ENCODE measurements at places on chromosomes 2 and 18.
A peak's percentile ranks its signal among the peaks of the same experiment; 100 is the strongest.

- no peak for DNase-seq
These were observed 515 bp upstream of the PLEKHB2 start for GRCh38 chr2:131104487-131105155.

DNA sequence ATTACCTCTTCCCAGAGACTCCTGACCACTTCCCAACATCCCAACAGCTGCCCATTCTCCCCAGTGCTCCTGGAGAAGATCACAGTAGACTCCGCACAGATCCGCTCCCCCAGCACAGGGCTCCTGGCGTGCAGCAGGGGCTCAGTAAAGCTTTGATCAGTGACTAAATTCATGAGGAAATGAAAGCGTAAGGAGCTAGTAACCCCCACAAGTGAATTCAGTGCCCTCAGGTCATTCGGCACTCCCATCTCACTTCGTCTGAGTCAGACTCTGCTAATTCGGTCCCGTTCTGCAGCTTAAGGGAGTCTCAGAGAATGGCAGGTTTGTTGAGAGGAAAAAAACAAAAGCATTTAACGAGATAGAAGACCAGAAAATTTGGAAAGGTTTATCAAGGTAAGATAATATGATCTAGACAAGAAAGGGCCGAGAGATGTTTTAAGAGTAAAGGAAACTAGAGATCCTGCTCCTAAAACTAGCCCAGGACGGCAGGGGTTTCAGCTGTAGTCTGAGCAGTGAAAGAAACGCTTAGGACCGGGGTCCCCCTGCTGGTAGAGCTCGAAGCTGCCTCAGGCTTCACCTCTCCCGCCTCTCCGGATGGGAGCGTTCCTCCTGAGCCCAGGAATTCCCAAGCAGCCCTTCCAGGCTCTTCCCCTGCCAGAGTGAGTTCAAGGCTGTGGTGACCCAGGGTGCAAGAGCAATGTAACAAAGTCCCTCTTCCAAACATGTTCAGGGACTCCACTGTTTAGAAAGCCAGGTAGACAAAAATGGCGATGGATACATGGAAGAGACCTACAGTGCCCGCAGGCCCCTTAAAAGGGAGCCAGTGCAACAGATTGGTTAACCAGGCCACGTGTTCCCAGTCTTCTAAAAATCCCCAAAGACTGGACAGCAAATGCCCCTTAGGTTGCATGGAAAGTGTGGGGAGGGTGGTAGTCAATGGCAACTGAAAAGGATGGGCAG is 127.3 kb downstream of the DNER start:
- peak; percentile 23 for DNase-seq

DNA sequence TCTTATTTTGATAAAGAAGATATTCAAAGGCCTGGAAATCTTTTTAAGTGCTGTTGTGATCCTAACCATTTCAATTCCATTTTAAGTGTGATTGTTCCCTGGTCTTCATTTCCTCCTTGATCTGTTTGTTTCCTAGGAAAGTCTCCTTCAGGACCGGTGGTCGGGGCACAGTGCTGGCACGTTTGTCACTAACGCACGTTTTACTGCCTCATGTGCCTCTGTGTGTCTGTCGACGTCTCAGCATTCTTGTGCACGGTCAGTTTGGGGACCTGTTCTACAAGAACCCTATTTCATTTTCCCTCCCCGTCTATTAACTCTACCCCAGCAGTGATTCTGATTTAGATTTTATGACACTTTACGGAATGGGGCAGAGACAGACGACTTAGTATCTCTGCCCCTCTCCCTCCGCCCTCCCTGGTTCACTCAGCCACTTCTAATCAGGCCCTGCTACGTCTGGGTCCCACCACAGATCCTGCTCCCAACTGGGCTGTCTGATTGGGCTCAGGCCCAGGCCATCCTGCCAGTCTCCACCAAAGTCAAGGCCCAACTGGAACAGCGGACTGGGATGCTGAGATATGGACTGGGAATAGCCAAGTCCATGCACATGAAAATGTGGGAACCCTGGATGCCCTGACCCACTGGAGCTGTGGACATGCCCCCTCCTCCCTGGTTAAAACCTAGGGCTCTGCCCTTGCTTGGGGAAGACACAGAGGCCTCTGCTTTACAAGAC is 95.6 kb downstream of the TWIST2 start:
- DNase-seq: no peak

DNA sequence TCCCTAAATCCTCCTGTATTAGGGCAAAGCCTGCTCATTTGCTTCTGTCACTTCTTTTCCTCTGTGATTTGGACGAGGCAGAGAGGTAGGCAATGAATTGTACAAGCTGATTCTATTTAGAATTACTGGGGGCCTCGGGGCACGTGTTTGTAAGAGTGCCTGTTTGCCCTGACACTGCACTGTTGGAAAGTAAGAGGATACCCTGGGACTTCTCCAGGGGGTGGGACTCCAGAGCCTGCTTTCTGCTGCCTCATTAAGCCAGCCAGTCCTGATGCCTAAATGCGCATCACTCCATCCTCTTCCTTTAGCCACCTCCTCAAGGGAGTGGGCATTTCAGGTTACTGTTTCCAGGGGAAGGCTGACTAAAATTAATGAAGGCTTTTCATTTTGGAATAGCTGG is 134.3 kb downstream of the TDRD15 start:
- DNase-seq: no peak

GRCh38 chr2:9538000-9538507 is 17.6 kb downstream of the ADAM17 start:
- DNase-seq: peak; percentile 38

- peak; percentile 13 for DNase-seq
These were observed 1.2 kb upstream of the ZCCHC2 start for GRCh38 chr18:62521593-62521992.

DNA sequence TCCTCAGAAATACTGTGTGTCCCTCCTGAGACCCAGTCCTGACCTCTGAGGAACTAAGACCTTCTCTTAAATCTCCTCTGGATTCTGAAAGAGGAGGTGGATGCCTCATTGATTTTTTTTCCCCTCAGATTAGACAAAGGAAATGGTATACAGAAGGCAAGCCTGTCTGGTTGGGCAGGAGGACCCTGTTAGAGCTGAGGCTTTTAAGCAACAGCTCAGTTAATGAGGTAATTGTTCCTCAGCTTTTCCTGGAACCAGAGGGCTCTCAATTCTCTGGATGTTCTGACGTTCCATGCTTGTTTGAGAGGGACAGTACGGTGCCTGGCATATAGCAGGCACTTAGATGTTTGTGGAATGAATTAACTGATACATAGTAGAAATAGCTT is 61.7 kb upstream of the MCFD2 start:
- DNase-seq: no peak

- no peak for DNase-seq
These were observed 1.0 kb downstream of the ACVR1 start for GRCh38 chr2:157874997-157875640.

- DNase-seq: no peak
These were observed 229.0 kb downstream of the MREG start for GRCh38 chr2:215784371-215784783.

GRCh38 chr2:158760887-158761286 is 34.2 kb upstream of the DAPL1 start:
- DNase-seq: no peak

DNA sequence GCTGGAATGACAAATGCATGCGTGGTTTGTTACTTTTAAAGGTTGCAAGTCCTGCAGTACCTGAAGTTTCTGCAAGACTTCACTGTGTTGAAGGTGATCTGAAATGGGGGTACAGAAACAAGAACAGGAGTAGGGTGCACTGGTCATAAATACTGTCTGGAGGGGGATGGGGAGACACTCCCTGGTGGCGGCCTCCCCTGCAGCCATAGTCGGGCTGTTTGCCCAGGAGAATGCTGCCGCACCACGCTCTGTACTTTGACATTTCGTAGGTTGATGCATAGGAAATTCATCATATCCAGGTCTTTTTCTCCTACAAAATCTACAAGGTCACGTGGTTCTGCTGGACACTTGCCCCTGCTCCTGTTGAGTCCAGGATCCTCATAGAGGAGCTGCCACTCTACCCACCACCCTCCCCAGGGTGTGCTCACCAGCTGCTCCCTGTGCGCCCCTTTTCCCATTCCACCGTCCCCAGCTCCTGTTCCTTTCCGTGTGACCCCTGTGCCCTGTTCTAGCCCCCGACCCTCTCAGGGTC is 103.8 kb downstream of the RNF144A start:
- DNase-seq: no peak

DNA sequence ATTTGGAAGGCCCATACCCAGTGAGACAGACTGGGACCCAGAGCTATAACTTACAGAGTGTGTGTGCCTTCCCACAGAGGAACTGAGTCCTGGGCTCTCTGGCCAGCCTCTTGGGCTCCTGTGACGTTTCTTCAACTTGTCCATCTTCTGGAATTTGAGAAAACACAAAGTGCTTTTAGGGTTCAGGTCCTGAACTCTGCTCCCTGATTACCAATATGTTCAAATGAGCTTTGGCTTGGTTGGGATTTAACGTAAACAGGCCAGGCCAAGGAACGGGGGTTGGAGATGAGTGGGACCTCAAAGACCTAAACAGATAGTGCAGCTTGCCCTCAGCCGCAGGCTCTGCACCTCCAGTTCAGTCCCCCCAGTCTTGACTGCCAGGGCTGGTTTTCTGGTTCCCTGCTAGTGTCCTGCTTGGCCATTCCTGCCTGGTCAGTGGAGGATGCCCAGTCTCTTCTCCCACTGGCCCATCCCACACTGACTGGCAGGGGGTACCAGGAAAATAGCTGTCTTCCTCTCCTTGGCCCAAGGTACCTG is 44.9 kb downstream of the TMEM17 start:
- DNase-seq: no peak

- DNase-seq: no peak
These were observed 18.0 kb upstream of the AP1S3 start for GRCh38 chr2:223855426-223855825.

- DNase-seq: no peak
These were observed 84.1 kb upstream of the GULP1 start for GRCh38 chr2:188207554-188207953.

GRCh38 chr2:241659150-241659739 is 21.8 kb downstream of the ATG4B start:
- DNase-seq: peak; percentile 52

- peak; percentile 14 for DNase-seq
These were observed 558 bp downstream of the MRPS5 start for GRCh38 chr2:95121093-95121406.

GRCh38 chr2:189580241-189580651 is 340 bp downstream of the SLC40A1 start:
- DNase-seq: peak; percentile 15

DNA sequence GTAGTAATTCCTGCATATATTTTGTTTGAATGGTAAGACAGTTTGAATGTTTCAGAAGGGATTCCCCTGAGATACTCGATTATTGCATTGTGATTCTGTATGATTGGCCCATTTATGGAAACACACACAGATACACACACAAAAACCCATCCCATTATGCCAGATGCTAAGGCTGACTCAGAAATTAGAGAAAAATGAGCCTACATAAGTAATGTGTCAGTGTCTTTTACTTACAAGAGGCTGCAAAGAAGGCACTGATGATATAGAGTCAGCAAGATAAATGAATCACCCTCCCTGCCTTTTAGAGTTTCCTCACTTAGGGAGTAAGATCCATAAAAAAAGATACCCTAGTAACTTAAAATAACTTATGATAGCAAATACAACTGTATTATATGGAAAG is 1481.1 kb upstream of the ACVR2A start:
- DNase-seq: no peak

DNA sequence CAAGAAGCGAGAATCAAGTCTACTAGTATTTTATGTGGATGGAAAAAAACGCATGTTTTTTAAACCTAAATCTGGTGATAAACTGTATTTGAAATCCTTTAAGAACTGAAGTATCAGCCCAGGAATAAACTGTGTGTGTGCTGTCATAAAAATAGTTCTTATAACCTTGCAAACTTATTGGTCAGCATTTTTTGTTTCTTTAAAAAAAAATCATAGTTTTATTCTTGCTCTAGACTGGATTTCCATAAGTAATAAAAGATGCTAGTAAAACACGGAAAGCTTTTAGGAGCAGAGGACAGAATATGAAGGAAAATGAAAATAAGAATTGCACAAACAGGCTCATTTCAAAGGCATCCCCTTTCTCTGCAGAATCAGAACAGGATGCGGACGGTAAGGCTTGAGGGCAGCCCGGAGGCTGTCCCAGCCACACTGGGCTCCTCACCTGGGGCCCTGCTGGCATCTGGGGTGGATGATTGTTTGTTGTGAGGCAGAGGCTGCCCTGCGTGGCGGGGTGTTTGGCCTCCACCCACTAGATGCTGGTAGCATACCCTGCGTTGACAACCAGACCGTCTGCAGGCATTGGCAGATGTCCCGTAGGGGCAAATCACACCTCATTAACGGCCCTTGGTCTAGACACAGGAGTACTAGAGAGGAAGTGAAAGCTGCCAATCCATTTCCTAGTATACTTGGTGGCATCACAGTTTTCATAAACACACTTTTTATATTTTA is 52.5 kb downstream of the MBP start:
- DNase-seq: peak; percentile 91

DNA sequence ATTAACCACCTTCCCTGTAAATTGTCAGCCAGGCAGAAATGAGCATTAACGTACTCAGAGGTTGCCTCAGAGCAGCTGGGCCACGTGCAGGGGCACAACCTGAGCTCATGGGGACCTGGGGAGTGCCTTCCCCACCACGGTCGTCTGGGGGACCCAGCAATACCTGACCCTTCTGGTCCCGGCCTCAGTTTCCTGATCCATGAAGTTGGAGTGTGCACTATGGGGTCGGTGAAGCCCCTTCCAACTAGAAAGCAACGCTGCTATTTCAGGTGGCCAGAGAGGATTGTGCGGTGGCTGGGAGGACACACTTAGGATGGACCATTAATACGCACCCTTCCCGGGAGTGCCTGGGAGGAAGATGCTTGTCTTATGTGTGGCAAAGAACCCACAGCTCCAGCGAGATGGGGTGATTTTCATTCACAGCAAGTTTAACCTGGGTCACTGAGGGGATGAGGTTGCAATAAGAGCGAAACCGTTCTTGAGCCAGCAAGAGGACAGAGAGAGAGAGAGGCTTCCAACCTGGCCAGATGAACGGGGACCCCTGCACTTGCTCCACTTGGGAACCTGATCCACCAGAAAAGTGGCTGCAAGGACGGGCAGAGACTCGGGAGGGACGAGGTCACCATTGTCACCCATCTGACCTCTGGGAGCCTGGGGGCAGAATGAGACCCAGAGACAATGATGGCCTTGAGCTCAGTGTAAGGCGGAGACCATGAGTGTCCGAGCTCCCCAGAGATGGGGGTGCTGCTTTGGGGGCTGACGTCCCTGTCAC is 36.2 kb downstream of the NGEF start:
- no peak for DNase-seq

GRCh38 chr2:74474899-74475298 is 2.4 kb upstream of the MRPL53 start:
- no peak for DNase-seq

- no peak for DNase-seq
These were observed 497.4 kb upstream of the CRIM1 start for GRCh38 chr2:35858216-35858615.

DNA sequence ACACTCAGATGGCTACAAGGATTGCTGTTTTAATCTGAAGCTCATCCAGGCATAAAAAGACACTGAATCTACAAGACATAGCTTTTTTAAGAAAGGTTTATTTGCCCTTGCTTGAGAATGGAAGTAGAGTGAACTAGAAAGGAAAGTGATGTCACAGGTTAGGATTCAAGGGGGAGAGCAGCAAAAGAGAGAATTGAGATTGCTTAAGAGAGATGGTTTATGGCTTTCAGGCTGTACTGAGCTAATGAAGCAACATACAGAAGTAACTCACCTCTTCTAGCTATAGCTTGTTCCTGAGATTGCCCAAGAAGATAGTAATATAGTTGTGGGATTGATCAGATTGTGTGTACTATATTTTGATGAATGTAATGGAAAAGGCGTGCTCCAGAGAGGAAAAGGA is 26.1 kb upstream of the ACVR2A start:
- DNase-seq: no peak

All from B cell (primary cell).